NCI-H1105 treated with DMSO at 0.1 percent for 48 hours (cell line): ENCODE measurements at places on chromosomes 6 and 20.

GRCh38 chr20:20896606-20897005, 184.2 kb upstream of the RALGAPA2 start:
- no peak for DNase-seq

GRCh38 chr6:165010556-165011535, 298.6 kb downstream of the C6orf118 start:
- DNase-seq, result no peak

DNA sequence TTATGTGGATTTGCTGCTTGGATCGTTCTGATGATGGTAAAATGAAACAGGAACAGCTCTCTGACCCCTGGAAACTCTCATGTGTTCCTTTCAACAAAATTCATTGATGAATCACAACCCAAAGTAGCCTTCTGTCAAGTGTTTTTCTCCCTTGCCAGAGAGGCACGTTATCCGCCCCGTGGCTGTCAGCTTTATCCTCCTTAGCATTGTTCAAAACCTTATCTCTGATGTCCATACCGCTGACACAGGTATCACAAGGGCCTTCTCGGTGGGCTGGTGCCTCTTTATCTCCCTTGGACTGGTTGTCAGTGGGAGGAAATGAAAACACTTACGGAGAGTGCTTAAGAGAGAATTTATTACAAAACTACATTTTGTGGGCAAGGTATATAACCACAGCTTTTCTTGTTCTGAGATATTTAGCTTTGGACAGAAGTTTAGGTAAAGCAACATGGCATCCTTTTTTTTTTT, 84.9 kb downstream of the TIAM2 start:
- no peak for DNase-seq

DNA sequence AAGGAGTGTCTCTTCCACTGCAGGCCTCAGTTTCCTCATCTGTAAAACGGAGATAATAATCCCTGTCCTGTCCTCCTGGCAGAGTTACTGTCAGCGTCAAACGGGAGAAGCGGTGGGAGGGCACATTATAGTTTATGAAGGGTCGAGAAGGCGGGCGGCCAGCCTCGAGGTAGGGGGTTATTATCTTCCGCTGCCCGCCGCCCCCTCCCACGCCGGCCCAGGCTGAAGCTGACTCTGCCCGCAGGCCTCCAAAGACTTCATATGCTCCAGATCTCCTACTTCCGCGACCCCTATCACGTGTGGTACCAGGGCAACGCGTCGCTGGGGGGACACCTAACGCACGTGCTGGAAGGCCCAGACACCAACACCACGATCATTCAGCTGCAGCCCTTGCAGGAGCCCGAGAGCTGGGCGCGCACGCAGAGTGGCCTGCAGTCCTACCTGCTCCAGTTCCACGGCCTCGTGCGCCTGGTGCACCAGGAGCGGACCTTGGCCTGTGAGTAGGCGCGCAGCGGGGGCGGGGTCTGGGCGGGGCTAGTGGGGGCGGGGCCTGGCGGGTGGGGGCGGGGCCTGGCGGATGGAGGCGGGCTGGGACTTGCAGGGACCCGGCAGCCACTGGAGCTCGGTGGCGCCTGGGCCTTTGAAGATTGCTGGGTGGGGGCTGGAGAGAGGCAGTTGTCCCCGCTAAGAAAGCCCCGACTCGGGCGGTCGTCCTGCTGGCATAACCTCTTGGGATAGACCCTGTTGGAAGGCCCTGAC, 2.8 kb downstream of the PROCR start:
- DNase-seq, result no peak

- peak; percentile 11 for DNase-seq
These were observed 52.2 kb downstream of the ZMYND8 start for GRCh38 chr20:47304287-47304686.

DNA sequence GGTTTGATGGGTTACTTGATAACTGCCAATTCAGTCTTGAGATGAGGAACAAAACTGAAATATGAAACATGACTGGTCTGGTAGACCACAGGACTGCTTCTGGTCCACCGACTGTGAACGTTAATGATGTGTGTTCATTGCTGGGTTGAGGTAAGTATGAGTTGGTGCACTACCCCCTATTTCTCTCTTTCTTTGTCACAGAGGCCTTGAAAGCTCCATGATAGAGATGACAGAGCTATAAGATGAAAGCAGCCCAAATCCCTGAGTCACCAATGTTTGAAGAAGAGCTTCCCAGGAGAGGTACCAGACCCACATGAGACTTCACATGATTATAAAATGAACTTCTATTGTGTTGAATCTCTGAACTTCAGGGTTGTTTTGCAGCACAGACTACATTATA, 555.5 kb downstream of the PTPRT start:
- no peak for DNase-seq

- no peak for DNase-seq
These were observed 52.4 kb downstream of the FNDC1 start for GRCh38 chr6:159221486-159222170.

DNA sequence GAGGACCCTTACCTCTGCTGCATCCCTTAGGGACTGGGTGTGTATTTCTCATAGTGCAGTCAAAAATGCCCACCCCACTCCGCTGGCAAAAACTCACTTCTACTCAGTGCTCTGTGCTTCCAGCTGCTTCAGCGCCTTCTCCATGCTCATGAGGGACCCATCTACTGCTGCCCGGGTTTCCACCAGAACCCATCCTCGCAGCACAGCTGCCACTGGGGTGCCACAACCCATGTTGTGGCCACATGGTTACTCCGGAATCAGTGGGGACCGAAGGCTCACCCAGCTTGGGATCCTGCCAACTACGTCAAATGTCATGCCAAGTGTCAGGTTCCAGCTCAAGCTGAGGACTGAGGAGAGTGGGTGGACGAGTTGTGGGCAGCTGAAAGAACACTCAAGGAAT, 774.2 kb upstream of the EYS start:
- DNase-seq, result no peak

GRCh38 chr20:18805881-18806280, 7.7 kb upstream of the SCP2D1 start:
- DNase-seq, result no peak

- no peak for DNase-seq
These were observed 64.0 kb upstream of the SNX9 start for GRCh38 chr6:157759028-157759427.

- no peak for DNase-seq
These were observed 40.3 kb downstream of the STK35 start for GRCh38 chr20:2141600-2142575.

GRCh38 chr6:43101497-43101896, 25.4 kb downstream of the PTK7 start:
- no peak for DNase-seq

DNA sequence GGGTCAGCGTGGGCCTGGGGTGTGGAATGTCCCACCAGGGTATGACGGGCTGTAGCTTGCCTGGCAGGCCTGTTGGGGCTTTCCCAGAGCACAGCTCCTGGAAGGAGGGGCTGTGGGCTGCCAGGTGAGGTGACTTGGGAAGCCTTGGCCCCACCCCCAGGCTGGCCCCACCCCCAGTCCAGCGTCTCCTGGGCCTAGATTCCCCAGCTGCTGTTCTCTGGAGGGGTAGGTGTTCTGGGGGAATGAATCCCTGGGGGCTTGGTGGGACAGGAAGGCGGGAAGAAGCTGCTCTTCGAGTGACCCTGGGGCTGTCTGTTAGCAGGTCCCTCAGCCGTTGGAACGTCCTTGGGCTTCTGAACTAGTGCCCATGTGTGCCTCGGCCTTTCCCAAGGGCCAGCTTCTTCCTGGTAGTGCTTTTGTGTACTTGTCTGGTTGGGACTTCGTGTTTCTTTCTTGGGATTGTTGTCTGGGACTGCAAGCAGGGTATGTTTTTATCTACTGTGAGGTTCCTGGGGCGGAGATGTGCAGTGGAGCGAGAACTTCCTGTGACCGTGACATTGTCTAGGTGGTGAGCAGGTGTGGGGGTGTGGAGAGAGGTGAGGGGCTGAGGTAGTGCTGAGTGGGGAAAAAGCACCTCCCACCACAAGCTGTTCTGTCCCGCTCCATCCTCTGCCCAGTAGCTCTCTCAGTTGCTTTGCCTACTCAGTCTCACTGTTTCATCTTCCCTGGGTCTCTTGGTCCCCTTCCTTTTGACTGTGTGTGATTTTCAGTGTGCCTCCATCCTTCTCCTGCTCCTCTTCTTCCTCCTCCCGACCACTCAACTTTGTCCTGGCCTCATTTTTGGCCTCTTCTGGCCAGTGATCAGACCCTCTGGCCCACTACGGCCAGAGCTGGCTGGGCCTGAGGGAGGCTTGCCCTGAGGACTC, 1.3 kb upstream of the DDR1 start:
- DNase-seq, result peak; percentile 12

- no peak for DNase-seq
These were observed 1158.7 kb upstream of the EYS start for GRCh38 chr6:66865771-66866170.

GRCh38 chr20:51447097-51447764, 95.3 kb downstream of the NFATC2 start:
- no peak for DNase-seq

GRCh38 chr6:3244003-3244831, 14.5 kb upstream of the PSMG4 start:
- no peak for DNase-seq

DNA sequence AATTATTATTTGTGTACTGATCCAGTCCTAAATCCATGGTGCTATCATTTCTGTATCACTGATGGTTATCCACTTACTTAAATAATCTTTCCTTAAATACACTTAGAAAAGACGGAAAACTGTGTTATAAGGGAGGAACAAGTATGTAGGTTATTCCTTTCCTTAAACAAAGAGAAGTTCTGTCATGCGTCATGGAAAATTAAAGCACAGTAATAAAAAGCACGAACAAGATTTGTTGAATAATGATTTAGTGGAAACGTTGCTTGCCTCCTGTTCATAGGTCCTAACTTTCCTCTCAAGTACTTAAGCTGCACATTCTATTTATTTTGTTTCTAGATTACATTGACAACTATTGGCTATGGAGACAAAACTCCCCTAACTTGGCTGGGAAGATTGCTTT, 120.4 kb downstream of the KHDC1L start:
- no peak for DNase-seq

DNA sequence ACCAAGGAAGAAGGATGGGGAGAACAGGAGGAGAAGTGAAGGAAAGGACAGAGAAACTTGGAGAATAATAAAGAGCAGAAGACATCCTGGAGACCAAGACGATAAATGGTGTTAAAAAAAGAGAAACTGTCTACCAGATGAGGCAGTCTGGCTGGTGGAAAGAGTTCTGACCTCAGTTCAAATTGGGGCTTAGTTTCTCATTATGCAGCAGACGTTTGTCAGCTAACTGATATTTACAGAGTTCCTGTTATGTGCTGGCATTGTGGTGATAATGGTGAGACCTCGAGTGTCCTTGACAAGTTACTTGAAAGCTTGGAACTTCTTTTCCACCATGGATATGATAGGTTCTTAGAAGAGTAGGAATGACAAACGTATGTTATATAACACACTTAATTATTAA, 142.7 kb downstream of the LRRC1 start:
- DNase-seq, result no peak

DNA sequence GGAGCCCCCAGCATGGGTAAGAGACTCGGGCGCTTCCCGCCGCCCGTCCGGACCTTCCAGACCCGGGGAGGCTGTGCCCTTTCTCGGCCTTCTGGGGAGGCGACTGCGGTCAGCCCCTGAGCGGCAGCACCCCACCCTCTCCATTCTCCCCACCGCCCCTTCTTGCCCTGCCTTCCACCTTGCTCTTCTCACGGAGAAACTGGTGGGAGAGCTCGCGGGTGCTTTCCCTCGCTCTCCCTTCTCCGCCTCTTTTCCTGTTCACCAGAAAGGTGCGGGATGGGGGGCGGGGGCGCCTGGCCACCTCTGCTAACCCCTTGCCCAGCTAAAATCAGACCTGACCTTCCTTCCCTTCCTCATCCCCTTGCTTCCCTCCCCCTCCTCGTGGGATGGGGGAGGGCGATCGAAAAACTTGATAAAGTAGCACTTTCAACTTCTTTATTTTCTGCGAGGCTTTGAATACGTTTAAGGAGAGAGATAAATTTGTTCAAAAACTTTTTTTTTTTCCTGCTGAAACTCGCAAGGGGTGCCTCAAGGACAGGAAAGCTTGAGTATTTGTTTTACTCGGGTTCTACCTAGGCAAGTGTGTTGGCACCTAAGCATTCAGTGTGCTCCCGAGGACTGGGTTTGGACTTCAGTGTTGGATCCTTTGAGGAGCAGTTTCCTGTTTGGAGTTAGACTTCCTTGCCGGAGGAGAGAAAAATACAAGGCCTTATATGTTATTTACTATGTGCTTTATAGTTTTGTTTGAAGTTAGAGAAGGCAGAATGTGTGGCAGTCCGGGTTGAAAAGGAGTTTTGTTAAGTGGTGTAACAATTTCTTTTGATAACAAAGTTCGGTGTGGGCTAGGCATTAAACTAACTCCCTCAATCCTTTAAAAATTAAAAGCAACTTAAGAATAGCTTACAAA, 897 bp downstream of the CD2AP start:
- peak; percentile 57 for DNase-seq

DNA sequence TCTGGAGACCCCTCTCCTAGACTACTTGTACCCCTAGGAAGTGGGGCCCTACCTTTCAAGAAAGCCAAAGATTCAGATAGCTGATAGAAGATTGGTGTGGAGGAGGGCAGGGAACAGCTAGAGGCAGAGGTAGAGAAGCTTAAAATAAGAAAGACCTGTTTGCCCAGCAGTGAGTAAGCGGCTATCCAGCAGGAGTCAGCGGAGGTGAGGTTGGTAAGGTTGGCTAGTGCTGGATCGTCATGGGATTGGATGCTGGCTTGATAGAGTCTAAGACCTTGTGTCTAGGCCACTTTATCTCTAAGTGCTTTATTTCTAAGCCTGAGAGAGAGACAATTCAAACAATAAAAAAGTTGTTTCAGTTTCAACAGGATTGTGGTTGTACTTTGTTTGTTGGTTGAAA, 19.1 kb downstream of the ANKS1A start:
- no peak for DNase-seq

DNA sequence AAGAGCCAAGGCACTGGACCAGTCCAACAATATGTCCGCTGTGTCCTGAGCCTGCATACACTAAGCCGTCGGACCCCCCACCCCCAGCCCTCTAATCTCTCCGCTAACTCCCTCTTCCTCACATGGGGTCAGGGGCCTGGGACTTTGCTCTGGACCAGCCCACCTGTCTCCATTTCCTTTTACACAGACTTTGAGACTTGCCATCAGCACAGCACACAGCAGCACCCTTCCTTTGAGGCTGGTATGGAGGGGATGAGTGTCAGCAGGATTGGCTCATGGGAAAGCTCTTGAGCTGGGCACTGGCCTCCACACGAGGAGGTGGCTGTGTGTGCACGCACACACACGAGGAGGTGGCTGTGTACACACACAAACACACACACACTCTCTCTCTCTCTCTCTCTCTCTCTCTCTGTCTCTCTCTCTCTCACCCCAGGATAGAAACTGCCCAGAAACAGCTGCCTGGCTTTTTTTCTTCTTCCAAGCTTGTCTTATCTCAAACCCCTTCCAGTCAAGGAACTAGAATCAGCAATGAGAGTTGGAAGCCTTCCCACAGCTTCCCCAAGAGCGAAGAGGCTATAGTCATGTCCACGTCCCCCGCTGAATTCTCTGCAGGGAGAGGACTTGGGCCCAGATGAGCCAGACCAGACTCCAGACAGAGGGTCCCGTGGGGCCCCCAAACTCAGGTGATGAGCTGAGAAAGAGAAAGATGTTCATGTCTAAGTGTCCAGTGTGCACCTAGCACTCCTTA, 18.6 kb downstream of the SLC9A8 start:
- DNase-seq, result no peak

- no peak for DNase-seq
These were observed 189.6 kb downstream of the MYLK4 start for GRCh38 chr6:2560917-2561698.
